ENCODE measurements at places on chromosomes 4 and X.

DNA sequence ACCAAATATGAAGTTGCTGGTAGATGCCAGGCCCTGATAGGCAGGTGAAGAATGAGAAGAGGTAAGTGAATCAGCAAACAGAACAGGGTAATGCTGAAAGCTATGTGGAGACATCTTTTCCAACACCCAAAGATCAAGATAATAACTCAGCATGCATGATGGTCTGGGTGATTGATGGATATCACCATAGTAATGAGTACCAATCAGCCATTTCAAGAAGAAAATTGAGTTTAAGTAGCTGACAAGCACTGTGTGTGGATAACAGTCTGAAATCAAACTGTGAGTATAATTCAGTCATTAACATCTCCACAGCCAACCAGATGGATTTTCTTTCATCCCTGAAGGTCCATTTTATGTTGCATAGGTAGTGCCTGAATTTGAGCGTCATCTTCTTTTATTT lies 289.6 kb upstream of the SMIM31 start:
- DNase-seq, result no peak

DNA sequence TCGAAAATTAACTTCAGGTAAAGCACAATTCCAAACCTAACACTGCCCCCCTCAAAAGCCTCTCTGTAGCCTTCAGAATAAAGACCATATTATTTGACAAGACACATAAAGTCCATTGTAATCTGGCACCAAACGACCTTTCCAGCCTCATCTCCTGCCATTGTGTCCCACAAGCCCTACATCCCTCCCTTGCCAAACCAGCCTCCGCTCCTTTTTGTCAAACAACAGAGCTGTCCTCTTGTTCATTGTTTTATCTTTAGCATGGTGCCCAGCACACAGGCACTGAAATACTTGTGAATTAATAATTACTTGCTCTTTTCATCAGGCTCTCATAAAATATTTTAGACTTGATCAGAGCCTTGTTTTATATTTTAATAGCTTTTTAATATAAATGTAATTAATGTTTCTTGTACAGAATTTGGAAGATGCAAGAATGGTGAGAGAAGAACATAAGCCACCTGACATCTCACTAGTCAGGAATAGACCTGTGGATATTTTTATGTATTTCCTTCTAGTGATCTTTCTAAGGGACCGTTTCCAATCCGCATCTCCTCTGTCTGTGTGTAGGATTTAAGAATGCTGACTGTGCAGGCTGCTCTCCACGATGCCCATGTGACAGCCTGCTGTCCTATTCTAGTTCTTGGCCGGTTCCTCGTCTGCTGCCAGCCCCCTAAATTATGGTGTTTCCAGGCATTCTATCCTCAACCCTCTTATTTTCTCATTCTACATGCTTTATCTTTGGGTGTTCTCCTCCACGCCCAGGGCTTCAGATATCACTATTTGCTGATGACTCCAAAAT lies 3.0 kb upstream of the IRF2 start:
- no peak for DNase-seq

DNA sequence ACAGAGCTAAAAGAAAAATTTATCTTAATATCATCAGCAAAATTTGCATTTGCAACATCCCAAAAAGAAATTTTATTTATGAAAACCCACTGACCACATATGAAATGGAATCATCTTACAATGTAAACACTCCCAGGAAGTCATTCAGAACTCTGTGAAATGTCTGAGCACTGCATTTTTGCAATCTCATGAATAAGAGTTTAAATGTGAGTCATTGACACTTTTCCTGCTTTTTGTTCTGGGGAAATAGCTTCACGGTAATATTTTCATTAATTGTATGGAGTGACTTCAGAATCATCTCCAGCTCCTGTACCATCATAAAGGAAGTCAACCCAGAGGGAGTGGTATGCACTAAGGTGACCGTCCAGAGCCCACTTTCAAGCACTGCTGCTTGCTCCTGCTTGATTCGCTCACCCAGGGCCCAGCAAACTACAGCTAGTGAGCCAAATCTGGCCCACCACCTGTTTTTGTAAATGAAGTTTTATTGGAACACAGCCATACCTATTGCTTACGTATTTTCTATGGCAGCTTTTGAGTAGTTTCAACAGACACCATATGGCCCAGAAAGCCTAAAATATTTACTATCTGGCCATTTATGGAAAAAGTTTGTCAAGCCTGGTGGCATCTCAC lies 17.2 kb downstream of the EDNRA start:
- peak; percentile 83 for DNase-seq

DNA sequence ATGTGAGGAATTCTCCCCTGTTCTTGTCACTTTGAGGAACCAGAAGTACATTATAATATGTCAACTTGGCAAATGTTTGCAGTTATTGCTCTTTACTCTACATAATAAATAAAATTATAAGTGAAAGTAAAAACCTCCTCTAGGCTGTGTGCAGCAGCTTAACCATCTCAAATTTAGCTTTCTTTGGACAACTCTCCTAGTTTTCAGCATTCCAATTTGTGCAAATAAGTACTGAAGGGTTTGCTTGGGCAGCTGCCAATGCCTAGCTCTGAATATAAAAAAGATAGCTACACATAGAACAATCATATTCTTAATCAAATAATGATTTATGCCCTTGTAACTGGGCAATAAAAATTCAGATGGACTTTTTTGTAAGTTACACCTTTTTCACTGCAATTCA lies 82.5 kb downstream of the GASK1B start:
- DNase-seq, result no peak

- DNase-seq, result no peak
Observed at GRCh38 chrX:96682516-96682915, 2.1 kb upstream of the DIAPH2 start.

GRCh38 chrX:69263251-69263820 lies 98.1 kb upstream of the PJA1 start:
- no peak for DNase-seq

DNA sequence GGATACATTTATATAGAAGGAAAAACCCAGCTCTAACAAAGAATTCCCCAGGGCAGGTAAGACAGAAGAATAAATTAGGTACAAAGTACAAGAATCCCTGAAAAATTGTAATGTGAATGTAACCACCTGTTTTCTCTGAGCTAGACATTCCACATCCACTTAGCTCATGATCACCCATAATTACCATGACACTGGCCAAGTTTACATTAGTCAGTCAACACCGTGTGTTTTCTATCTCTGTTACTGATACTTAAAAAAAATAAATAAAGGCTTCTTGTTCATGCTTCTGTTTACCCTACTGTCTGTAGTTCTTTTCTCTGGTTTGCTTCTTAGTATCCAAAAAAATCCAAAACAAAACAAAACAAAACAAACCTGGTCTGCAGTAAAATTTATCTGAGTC lies 66.0 kb downstream of the CBLL2 start:
- peak; percentile 23 for DNase-seq

GRCh38 chr4:176077561-176077960 lies 11.9 kb downstream of the WDR17 start:
- no peak for DNase-seq

DNA sequence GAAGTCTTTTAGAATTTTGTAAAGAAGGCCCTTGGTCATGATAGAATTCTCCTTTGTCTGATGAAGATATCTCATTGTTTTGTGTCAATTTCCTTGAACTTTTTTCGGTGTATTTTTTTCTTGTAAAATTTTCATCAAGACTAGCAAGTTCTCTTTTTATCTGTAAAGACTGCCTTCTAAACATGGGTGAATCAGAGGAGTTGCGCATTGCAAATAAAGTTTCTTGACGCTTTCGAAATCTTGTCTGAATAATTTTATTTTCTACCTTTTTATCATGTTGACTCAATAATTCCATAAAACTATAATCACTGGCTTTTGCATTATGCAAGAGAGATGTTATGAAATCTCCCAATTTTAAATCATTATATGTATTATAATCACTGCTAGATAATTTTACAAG lies 66.2 kb downstream of the NCAPG start:
- no peak for DNase-seq

DNA sequence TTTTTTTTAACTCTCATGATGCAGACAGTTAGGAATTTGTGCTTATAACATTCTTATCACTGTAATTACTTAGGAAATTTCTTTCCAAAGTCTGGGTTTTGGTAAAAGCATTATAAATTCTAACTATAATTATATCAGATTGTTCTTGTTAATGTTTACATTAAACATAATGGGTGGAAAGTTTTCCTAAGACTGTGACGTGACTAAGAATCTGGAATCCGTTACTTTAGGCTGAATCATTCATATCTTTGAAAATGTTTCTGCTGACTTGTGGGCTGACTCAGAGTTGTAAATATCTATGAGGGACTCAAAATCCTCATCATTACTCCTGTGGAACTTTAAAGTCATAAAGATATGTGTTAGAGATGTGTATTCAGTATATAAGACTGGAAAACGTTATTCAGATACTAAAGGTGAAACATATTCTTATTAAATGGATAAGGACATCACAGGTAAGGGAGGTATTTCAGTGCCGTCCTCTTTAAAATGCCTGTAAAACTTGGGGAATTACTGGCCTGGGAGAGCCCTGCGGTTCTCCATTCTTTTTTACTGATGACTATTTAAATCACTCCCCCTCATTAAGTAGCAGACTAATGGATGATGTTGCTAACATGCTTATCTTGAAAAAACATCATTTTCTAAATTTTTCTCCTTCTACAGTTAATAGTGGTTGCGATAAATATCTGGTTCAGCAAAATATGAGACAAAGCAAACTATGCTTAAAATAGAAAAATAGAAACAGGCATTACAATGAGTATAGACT lies 159.0 kb downstream of the DCLK2 start:
- peak; percentile 96 for DNase-seq

- DNase-seq, result peak; percentile 61
Observed at GRCh38 chr4:6200011-6200921, at the start of gene JAKMIP1. JAKMIP1 (minus strand) TSS chr4:6200549; CDS start chr4:6112850, 87,699 bp downstream.

- no peak for DNase-seq
Observed at GRCh38 chr4:102157984-102158383, 187.3 kb downstream of the SLC39A8 start.

GRCh38 chrX:97490656-97491055 lies 606.9 kb downstream of the RPA4 start:
- DNase-seq, result no peak

GRCh38 chrX:30414144-30414543 lies 105.0 kb upstream of the NR0B1 start:
- DNase-seq, result no peak

GRCh38 chr4:94338681-94339351 lies 3.8 kb downstream of the HPGDS start:
- no peak for DNase-seq

DNA sequence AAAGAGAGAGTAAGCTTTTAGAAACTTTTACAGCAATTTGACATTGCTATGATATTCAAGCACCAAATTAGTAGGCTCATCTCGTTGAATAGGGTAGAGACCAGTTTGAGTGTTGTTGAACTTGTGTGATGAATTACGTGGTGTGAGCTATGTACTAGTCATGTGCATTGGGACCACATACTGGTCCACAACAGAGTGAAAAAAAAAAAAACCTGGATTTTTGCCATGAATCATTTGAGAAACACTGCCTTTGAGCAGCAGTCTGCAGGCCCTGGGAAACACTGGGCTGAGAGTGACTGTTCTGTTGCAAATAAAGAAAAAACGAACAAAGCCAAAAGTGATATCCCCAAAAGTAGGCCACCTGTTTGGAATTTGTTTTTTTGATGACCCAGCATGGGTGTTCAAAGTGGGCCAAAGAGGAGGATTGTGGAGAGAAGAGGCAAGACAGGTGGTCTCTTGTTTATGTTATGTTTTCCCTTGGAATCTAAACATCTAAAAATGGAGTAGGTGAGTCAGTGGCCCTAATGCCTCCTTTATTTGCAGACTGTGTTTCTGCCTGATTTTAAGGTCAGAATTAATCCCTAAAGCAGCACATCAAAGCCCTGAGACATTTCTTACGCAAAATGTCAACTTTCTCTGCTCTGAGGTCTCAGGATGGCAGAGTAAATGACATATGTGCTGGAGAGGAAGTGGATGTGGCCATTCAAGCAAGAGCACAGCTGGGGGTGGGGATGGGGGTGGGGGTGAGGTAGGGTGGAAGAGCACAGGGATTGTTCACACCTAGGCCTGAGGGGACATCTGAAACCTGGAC lies 33.5 kb downstream of the TAF7L start:
- DNase-seq, result peak; percentile 31

- no peak for DNase-seq
Observed at GRCh38 chr4:173449380-173449717, 50.4 kb upstream of the SCRG1 start.

- no peak for DNase-seq
Observed at GRCh38 chrX:108304210-108304609, 134.0 kb downstream of the COL4A6 start.

GRCh38 chr4:175273995-175274753 lies 356.0 kb downstream of the ADAM29 start:
- peak; percentile 37 for DNase-seq

- no peak for DNase-seq
Observed at GRCh38 chrX:129614481-129615255, 40.1 kb downstream of the APLN start.

DNA sequence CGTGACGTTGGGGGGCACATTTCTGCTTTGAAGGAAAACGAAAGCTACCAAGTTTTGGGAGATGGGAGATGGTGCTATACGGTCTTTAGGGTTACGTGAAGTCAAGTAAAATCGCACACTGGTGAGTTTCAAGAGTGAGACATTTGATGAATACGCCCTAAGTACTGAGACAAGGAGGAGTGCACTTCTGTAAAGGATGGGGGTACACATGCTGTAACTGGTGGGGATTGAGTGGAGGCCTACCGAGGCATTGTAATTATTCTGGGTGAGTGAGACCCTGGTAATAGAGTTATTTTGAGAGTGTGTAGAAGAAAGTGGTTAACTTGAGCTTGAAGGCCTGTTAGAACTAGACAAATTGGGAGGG lies 536 bp downstream of the SH3BGRL start:
- DNase-seq, result peak; percentile 6

DNA sequence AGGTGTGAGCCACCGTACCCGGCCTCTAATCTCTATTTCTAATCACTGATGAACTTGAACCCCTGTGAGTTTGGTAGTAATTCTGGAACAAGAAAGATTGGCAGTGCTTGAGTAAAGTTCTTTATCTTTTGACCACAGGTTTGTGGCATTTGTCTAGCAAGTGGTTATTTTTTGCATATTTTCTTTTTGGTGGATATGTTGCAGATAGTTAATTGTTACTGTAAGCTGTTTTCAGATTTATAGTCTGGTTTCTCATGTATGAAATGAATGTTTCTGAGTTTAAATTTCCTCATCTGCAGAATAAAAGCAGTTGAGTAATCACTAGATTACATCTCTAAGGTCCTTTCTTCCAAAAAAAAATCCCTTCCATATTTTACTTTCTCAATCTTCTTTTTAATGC lies 105.2 kb downstream of the GASK1B start:
- DNase-seq, result peak; percentile 59

GRCh38 chr4:177287255-177287654 lies 22.4 kb upstream of the NEIL3 start:
- no peak for DNase-seq

DNA sequence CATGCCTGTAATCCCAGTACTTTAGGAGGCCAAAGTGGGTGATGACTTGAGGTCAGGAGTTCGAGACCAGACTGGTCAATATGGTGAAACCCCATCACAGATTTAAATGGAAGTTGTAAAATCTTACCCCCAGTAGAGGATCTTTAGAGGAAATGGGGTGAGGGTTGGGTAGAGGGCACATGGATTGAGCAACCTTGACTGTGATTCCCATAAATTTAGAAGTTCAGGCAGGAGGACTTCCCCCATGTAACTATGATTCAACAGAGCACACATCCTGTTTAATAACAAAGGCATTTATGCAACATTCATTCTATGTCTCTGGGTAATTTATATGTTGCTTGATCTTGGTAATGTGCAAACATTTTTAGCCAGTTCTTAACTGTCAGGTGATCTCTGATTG lies 143.1 kb downstream of the RBM47 start:
- peak; percentile 61 for DNase-seq

- DNase-seq, result peak; percentile 37
Observed at GRCh38 chrX:68652326-68653170, 5.1 kb downstream of the STARD8 start.

- no peak for DNase-seq
Observed at GRCh38 chrX:143536176-143536575, 18.9 kb upstream of the SPANXN3 start.

Measured in fibroblast of skin of abdomen (primary cell).